Smooth muscle cell of trachea (primary cell): ENCODE measurements at places on chromosomes 6 and 20. TPM values are rescaled to one million over a fixed set of nuclear protein-coding genes. Genes with fewer than 3 reads are reported as not detected.

The KCNS1 gene
- 0.29 and 2.5 TPM in 2 replicates for total RNA-seq

The EDN3 gene
- total RNA-seq, result not detected in 2 replicates

The TBC1D32 gene
- 16.2 and 20.5 TPM in 2 replicates for total RNA-seq

The PERP gene
- total RNA-seq, result 34.5 and 46.6 TPM in 2 replicates

The BANF2 gene
- not detected in 2 replicates for total RNA-seq

The L3MBTL3 gene
- total RNA-seq, result 5.2 and 5.8 TPM in 2 replicates

The TRIM15 gene
- not detected in 2 replicates for total RNA-seq

The SLC24A3 gene
- total RNA-seq, result under 0.01 TPM in 1 of 2 replicates, not detected in the other

The MCHR2 gene
- total RNA-seq, result not detected in 2 replicates

The RNF217 gene
- total RNA-seq, result 10.9 and 14.0 TPM in 2 replicates

The SCRT2 gene
- not detected in 2 replicates for total RNA-seq

The PACSIN1 gene
- 0.15 TPM in 1 of 2 replicates, not detected in the other for total RNA-seq

The RIPPLY2 gene
- 0.29 and 0.66 TPM in 2 replicates for total RNA-seq
